ENCODE measurements at places on chromosomes 3 and 15.
A peak's percentile ranks its signal among the peaks of the same experiment; 100 is the strongest.

GRCh38 chr15:95996494-95996893 is 334.0 kb upstream of the NR2F2 start:
- no peak for DNase-seq

DNA sequence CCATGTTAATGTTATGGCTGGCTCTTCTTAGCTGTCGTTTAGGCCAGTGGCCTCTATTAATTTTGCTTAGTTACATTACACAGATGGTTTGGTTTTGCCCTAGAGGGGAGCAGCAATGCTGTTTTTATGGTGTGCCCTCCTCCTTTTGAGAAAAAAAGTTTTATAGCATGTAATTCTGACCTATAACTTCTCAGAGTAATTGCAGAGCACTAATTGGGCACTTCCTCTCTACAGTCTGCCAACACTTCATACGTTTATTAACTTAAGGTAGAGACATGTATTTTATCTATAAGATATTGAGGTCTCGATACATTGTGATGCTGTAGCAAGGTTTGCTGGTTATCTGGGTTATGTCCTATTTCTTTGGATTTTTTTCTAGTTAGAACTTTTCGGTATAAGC is 12.2 kb downstream of the SLC25A26 start:
- no peak for DNase-seq

GRCh38 chr3:40848421-40848820 is 323.7 kb downstream of the ZNF621 start:
- DNase-seq, result no peak

DNA sequence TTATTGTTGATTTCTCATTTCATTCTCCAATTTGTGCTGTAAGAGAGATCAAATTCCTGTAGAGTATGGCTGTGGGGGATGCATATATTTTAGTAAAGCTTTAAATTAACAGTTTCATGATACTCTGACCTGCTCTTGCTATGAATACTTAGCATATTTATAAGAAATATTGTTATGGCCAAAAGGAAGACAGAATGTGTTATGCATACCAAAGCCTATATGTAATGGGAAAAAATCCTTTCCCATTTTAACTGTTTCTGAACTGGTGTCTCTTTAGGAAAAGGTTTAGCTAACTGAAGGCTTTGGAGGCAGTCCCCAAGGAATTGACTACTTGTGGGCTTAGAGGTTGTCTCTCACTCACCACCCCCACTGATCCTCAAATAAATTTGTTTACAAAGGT is 59.2 kb downstream of the CADPS start:
- no peak for DNase-seq

GRCh38 chr15:76529911-76530310 is 193.3 kb downstream of the ISL2 start:
- peak; percentile 22 for DNase-seq

- DNase-seq, result no peak
These were observed 20.2 kb upstream of the CPOX start for GRCh38 chr3:98613616-98614015.

- no peak for DNase-seq
These were observed 833.1 kb downstream of the NAALADL2 start for GRCh38 chr3:175692256-175692655.

DNA sequence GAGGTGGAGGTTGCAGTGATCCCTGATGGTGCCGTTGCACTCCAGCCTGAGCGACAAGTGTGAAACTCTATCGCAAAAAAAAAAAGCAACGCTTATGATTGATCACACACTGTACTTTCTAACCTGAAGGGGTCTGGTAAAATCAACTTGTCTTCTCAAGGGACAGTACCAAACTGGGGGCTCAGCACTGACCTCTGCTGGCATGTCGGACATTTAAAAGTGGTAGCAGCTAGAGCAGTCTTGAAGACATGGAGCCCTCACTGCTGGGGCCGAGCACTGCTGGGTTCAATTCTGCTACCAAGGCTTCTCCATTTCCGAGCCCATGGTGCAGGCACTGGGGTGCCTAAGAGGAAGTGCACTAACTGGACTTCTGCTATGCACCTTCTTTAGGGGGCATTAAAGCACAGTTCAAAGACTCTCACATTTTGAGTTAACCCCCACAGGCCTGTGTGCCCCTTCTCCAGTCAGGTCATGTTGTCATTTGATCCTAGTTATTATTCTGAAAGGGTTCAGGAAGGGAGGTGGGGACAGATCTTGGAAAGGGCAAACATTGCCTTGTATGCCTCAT is 26.4 kb upstream of the LAMP3 start:
- peak; percentile 16 for DNase-seq

DNA sequence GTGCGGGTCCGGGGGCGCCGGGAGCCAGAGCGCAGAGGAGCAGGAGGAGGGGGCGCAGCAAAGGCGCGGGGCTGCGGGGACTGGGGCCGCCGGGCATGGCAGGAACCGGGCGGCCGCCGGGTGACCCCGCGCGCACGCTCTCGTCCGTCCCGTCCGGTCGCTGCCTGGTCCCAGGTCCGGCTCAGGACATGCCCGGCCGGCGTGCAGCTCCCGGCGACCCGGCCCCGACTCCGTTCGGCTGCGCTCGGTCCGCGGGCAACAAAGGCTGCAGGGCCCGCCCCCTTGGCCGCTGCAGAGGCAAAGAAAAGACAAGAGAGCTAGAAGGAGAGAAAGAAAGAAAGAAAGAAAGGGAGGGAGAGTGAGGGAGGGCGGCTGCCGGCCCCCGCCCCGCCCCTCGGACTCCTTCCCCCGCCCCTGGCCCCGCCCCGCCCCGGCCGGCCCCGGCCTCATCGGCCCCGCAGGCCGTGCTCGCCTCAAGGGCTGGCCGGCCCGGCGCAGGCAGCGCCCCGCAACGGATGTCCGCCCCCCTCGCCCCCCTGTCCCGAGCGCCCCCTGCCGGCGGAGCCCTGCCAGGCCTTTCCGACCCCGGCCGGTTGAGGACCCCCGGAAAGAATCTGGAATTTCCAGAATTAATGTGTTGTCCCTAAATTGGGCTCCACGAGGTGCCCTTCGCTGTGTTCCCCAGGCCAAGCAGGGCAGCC is at the start of gene ADAMTS7:
Gene ADAMTS7, minus strand, starts transcription at position 341 of the 701 bp plus-strand sequence. Its CDS starts 244 bp downstream, at position 97.
- DNase-seq, result peak; percentile 68

GRCh38 chr3:43606284-43606683 is 15.5 kb downstream of the ANO10 start:
- no peak for DNase-seq

GRCh38 chr3:146249921-146250320 is 984 bp downstream of the PLSCR4 start:
- no peak for DNase-seq

DNA sequence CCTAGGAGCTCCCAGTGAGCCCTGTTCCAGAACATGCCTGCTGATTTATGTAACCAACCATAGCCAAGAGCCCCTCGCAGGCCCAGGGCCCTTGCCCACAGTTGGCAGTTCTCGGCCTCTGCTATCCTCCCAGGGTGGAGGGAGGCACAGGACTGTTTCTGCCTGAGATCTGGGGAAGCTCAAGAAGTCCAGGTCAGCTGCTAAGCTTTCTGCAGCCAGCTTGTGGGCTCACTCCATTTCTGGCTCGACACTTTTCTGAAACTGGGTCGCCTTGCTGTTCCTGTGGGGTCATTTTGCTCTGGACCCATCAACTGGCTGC is 72.5 kb upstream of the HERC1 start:
- no peak for DNase-seq

DNA sequence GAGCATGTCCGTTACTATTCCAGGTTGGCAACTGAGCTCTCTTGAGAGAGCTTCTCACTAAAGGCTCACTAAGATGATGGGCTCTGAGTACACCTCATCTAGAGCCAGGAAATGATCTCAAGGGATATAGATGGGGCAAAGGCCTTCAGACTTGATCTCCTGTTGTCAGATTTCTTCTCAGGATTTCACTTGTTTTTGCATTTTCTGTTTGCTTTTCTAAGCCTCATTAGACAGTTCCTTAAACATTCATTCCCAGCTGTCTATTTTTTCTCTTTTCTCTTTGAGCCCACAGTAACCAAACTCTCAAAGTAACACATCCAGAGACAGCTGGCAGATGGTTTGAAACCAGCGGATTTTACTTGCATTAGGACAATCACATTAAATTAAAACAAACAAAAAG is 28.4 kb upstream of the ARL8B start:
- DNase-seq, result no peak

DNA sequence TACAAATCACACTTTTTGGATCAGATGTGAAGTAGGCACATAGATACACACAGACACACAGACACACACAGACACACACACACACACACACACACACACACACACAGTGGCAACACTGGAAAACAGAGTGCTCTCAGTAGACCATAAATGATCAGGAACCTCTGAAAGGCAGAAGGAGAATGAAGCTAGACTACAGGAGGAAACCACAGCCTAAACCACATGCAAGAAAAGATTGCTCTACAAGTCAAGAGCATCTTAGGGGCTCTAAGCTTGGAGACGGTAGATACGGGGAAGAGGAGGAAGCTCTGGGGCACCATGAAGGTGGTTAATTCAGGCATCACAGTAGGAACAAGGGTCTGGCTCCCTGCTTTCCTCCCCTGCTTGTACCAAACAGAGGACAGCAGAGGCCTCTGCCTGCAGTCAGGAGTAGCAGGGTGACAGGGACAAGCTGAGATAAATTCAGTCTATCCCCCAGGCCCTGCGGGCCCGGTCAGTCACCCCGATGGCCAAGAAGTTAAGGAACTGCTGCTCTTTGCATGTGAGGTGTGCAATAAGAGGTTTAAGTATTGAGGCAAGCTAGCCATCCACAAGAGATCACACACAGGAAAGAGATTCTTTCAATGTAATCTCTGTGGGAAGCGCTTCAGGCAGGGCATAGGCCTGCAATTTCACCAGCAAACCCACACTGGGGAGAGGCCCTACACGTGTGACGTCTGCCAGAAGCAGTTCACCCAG is 23.5 kb upstream of the ARPIN start:
- no peak for DNase-seq

DNA sequence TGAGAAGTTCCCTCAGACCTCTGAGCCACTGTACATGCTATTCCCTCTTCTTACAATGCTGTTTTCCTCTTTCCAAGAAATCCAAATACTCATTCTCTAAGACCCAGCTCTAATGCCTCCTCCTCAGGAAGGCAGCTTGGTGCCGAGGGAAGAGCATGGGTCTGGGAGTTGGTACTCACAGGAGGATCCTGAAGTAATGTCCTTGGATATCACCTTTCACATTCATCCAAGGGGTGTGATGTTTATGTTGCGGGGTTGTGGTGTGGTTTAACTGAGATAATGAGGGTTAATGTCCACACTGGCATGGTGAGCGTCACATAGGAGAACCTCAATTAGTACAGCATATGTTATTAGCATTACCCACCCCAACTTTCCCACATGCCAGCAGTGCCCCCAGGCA is 31.9 kb downstream of the MYL3 start:
- no peak for DNase-seq

DNA sequence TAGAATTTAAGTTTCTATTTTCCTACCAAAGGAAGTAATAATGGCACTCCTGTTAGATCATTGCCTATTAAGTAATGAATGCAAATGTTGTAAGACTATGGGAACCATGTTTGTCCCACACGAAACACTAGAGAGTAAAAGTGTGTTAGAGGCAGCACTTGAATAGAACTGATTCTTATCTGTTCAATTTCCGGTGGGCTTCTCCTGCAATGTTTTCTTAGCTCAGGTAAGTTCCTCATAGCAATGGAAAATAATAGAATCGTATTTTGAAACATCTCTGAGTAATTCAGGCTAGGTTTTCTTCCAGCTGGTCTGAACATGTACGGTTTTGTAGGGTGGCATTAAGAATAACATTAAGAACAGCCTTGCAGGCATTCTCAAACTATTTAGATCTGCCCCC is 145.3 kb upstream of the LIPC start:
- DNase-seq, result no peak

DNA sequence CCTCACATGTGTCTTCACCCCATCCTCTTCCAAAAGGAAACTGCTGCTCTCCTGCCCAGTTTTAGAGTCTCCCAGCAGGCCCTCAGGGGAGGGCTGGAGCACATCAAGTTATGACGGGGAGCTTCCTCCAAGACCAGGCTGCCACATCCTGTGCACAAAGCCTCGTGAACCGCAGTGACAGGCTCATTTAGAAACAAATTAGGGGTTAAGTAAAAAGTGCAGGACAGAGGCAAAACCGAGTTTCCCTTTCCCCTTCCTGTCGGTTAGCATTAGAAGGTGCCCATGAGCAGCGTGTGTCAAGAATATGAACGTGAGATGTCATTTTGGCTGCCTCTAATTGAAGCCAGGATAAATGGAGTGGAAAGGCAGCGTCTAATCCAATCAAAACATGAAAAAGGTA is 199.7 kb downstream of the ARRDC4 start:
- DNase-seq, result no peak

DNA sequence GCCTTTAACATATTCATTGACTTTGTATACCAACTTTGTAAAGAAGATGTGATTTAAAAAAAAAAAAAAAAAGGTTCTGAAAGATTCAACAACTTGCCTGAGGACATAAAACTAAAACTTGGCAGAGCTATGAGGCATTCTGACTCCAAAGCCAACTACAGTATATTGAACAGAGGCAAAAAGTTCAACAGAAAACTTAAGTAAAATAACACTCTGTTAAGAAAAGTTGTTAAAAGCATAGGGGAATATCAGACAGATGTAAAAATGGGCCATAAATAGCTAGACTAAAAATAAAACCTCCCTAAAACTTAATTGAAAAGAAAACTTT is 23.4 kb downstream of the GOLIM4 start:
- no peak for DNase-seq

DNA sequence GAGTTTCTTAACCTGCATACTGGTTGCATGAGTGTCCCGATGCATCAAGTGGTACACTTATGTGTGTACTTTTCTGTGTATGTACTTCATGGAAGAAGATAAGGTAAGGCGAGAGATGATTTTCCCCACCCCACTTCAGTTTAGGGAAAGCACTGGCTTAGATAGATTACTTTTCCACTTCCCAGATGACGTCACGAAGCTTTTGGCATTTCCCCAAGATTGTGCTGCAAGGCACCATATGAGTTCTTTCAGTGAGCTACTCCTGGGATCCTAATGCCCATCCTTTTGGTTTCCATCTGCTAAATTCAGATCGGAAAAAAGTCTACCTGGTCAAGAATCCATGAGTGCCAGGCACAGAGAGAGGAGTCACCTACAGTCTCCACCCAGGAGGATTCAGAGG is 4.5 kb downstream of the IL17RB start:
- peak; percentile 10 for DNase-seq

DNA sequence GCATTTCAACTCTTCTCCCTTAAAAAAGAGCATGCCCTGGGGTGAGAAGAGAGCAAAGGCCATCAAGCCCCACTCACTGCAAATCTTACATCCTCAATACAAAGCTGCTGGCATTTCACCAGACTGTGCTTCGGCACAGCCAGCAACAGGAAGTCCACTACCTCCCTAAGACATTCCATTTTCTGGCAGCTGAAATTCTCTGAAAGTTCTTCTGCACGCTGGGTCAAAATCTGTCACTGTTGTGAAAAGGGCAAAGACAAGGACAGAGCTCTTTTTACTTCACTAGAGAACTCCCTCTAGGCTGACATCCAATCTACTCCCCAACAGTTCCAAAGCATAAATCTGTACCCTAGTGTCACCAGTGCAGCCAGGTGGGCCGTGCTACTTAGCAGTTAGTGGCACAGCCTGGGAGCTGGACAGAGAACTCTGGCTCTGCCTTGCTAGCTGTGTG is 6.3 kb downstream of the MTMR10 start:
- peak; percentile 47 for DNase-seq

Data from kidney tubule cell (primary cell).